ENCODE measurements at places on chromosomes 12 and 14.

DNA sequence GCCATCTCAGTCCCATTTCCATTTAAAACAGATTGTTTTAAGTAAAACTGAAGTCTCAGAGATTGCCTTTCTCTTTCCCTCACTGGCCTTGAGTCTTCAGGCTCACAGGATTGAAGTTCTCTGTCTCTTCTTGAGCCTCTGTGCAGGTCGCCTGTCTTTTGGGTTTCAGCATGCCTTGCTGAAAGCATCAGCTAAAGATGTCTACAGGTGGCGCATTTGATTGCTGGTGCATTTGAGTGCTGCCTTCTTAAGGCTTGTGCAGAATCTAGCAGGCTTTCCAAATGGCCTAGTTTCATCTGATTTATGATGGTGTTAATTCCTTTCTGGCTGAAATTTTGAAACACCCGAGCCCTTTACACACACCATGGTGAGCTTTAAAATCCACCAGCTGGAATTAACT, 1062.2 kb upstream of the FBXO33 start:
- no peak for DNase-seq

- DNase-seq = no peak
Observed at GRCh38 chr12:57444744-57445143, 10.2 kb downstream of the INHBC start.

DNA sequence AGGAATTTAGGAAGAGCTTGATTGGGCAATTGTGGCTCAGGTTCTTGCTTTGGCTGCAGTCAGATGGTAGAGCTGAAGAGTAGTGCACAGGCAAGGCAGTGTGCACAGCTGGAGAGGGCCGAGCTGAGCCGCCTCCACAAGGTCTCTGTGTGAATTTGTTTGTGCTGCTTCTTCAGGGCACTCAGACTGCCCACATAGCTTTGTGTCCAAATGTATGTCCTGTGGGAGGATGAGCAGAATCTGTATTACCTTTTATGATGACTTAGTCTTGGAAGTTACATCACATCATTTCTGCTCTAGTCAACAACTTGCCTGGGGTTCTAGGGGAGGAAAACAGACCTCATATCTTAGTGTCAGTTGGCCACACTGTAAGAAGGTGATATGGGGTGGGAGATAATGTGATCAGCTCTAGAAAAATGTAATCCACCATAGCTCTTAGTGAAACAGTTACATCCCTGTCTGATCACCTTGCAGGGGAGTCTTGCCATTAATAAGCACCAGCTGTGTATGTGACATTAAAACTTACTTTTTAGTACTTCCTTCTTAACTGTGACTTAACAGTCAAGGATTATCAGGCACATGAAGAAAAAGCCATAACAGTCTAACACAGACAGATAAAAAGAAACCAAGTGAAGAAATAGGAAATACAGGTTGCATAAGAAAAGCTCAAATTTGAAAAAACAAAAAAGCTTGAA, 53.4 kb downstream of the RCOR1 start:
- no peak for DNase-seq

DNA sequence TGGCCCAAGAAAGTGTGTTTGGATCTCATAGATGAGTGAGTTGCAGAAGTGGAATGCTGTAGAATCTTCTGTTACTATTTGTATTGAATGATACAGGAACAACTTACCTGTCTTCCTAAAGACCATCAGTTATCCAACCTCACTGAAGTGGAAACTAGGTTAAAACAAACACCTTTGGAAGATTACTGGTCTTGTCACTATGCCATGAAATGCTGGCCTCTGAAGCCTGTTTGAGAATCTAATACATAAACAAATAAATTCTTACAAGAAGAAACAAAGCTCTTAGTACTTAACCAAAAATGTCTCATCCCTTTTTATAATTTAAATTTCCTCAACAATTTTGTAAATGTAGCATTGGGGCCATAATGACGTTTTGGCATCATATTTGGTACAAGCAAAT, 155.2 kb downstream of the FBXL14 start:
- no peak for DNase-seq

DNA sequence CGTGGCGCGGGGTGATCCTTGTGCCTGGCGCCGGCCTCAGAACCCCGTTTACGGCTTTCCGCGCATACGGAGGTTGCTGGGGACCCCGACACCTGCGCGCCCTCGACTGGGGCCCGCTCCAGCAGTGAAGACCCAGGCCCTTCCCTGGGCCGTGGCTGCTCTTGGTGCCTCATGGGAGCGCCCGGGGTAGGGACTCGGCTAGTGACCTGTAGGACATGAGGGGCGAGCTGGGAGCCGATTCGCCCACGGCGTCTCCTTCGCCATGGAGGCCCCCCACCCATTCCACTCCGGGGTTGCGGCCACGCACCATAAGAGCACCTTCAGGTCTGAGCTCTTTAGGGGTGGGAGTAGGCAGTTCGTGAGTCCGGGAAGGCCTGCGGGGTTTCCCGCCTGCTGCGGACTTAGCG, 14.2 kb upstream of the PAX9 start:
- DNase-seq = no peak

GRCh38 chr12:114668151-114668885, 15.7 kb downstream of the TBX3 start:
- no peak for DNase-seq

DNA sequence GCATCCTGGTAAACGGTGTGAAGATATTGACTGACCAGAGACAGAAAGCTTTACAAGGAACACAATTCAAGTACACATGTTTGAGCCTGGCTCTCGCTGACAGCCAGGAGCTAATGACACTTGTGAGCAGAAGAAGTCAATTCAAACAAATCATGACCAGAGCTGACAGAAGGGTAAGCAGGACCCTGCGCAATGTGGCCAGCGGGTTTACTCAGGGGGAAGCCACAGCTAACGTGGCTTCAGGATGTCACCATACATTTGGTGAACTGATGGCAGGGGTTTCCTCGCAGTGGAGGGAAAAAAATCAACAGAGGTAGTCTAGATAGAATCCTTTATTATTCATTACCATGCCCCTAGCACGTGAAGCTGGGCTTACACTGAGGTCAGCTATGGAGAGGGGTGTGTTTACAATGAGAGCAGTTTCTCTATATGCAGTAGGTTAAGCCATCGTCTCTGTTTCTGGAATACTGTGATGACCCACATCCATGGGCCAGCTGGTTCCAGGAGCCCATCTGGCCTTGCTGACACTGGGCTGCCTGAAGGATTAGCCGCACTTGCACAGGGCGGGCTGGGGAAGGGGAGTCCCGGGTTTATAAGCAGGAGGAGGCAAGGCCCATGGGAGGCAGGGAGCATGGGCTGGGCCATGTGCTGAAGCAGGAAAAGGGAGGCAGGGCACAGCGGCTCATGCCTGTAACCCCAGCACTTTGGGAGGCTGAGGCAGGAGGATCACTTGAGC, 198.2 kb upstream of the PRMT8 start:
- no peak for DNase-seq

- no peak for DNase-seq
Observed at GRCh38 chr12:69343357-69343756, 4.8 kb upstream of the LYZ start.

DNA sequence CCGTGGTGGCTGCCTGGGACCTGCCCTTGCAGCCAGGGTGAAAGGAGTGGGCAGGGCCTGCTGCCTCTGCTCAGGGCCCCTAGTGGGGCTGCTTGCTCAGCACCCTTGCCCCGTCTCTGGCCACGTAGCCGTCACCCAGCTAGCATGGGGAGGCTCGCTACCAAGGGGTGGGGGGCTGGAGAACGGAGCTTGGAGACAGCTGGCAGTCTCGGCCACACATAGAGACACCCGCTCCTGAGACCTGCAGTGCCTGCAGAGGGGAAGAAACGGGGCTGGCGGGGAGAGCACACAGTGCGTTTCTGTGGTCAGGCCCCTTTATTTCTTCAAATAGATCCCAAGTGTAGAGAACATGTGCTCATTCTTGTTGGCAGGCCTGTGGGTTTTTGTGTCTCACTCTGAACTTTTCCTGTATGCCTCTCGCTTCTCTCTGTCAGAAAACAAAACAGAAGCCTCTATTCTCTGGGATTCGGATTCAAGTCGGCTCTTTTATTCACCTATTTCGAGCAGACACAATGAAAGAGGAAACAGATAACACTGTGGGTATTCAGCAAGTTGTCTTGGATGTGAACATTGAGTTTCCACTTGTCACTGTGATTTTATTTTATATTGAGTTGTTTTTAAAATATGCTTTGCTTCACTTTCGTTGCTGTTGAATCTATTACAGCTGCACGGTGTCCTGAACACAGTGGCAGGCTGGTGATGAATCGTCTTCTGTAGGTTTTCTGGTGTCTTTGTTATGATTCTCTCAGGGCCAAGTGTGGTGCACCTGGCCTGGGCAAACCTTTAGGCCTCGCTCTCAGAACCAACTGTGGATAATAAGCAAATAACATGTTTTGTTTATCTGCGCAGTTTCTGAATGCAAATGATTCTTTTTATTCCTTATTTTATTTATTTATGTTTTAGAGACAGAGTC, 26.5 kb downstream of the PACS2 start:
- DNase-seq = no peak

DNA sequence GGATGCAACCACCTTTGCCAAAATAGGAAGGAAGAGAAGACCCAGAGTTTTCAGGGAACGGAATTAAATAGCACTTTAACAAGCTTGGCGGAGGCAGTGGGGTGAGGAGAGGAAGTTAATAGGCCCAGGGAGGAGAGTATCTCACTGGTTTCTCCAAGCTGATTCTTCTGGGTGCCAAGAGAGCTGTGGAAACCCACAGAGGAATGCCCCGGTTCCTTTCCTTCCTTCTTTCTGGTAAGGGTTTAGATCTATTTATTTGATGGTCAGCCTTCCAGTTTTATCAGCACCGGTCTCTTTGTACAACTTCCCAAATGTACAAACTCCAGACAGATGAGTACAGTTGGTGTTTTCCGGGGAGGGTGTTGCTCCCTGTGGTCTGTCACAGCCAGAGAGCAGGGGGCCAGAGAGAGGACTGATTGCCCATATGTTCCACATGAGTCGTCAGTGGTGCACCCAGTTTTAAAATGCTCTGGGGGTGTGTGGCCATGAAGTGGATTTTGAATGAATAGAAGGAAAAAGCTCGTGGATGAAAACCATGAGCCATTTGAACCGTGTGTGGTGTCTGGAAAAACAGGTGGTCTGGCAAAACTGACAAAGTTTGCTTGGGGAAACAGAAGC, 26.6 kb downstream of the PRKCH start:
- no peak for DNase-seq

GRCh38 chr12:56375598-56376434, 13.2 kb upstream of the APOF start:
- DNase-seq = no peak

- DNase-seq = no peak
Observed at GRCh38 chr14:99742509-99743487, 50.4 kb upstream of the EML1 start.

DNA sequence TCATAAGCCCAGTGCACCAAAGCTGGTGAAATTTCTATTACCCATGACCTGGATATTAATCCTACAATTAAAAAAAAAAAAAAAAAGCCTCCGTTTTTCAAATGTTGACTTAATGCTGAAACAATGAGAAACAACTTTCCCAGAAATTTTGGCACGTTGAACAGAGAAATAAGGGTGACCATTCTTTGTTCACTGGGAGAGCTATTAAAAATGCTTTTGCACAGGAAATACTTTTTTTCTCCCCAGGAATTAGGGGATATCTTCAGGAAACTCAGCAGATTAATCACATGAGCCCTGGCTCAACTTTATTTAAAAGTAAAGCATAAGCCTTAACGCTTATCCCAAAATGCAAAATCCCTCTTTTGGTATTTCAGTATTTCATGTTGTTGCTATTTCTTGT, 54.8 kb upstream of the FLRT2 start:
- DNase-seq = peak; percentile 63

DNA sequence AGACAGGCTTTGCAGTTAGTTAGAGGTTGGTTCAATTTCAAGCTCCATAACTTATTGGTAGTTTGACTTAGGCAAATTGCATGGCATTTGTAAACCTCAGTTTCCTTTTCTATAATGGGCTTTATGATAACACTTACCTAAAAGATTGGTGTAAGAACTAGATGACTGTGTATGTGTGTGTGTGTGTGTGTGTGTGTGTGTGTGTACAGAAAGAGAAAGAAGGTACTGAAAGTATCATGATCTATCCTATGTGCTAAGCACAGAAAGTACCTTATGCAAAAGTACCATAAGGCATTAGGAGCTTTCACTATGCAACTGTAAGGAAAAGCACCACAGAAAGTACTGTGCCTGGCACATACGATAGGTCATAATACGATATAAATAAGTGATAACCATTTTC, 304.3 kb upstream of the KITLG start:
- no peak for DNase-seq

GRCh38 chr14:86639666-86640065, 1109.7 kb downstream of the FLRT2 start:
- no peak for DNase-seq

GRCh38 chr12:19971361-19972280, 396.7 kb upstream of the PDE3A start:
- DNase-seq = no peak

DNA sequence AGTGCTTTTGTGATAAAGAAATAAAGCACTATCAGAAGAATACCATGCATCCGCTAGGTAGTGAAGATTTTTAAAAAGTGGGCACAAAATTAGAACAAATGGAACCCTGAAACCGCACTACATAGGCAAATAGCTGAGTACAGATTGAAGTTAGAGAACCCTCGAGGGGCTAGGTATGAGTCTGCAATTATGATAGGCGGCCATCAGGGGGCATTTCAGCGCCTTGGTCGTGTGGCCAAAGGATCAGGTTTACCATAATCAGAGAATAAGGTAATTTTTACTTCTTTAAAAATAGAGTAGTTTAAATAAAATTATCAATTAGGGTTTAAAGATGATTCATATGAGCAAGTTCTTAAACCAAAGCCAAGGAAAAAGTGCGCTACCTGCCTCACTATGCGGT, 129.8 kb downstream of the TMX1 start:
- DNase-seq = no peak

- DNase-seq = no peak
Observed at GRCh38 chr14:103775506-103775905, 59.9 kb downstream of the ZFYVE21 start.

DNA sequence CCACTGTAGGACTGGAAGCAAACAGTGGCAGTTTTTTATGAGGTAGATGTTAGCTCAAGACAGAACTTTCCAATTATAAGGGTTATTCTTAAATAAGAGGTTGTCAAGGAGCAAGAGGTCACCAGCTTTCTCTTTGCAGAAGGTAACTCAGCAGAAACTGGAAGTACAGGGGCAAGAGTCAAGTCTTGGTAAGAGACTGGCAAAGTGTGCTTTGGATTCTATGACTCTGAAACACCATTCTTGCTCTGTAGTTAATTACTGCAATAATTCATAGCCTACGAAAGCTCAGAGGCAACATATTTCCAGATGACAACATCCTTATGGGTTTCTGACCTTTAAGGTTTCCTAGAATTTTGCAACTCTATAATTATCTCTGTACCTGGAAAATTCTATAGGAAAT, 51.3 kb downstream of the RMST start:
- no peak for DNase-seq
